ENCODE measurements at places on chromosomes 2 and 18.

DNA sequence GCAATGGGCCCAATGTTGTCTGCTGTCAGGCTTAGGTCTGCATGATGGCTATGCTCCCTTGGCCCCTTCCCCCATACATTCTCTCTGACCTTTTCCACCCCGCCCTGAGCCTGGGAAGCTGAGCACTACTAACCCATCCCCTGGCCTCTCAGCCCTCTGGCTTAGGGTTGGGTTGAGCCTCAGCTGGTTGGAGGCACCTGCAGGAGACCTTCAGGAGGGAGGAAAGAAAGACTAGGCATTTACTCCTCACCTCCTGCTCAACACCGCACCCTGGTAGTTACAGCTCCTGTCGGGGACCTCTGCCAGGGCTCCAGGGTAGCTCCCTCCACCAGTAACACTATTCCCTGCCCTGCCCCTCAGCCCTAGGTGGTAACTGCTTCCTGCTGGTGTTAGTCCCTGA is 80.5 kb downstream of the GALNT14 start:
- DNase-seq: no peak

DNA sequence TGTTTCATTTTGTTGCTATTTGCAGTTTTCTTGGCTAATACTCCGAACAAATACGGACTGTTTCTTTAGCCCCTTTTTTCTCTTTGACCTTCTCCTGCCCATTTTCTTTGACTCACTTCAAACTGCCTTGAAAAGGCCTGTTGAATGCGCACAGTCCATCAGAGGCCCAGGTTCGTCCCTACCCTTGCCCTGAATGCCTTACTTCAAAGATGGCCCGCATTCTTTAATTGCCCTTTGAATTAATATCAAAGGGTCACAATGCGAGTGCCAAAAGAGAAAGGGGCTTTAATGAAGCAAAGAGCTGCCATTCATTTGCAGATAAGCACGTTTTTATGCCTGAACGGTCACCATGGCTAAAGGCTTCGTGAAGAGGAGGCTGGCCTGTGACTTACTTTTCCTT is 29.7 kb downstream of the PAX3 start:
- DNase-seq: no peak

- no peak for DNase-seq
Observed at GRCh38 chr2:152606081-152606480, 111.2 kb downstream of the PRPF40A start.

- DNase-seq: no peak
Observed at GRCh38 chr2:191976436-191976835, 129.5 kb upstream of the CAVIN2 start.

DNA sequence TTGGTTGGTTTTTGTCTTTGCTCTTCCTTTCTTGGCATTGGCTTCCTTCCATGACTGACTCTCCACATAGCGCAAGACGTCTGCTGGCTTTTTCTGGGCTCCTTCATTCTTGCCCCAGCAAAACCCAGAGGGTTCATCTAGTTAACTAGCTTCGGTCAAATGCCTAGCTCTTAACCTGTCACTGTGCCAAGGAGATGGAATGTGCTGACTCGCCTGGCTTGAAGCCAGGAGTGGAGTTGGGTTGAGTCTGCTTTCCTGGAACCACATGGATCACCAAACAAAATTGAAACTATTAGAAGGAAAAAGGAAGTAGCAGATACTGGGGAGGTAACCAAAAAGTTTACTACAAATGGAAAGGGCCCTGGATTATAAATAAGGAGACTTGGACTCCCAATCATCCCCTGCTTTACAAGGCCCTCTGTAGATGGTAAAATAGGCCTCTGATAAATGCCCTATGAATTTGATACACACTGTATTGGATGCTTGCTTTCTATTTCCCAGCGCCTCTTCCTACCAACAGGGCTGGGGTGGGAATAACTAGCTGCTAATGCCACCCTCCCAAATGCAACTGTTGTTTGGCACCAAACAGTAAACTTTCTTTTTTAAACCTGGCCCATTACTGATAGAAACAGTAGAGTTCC is 11.3 kb downstream of the MALT1 start:
- peak; percentile 18 for DNase-seq

DNA sequence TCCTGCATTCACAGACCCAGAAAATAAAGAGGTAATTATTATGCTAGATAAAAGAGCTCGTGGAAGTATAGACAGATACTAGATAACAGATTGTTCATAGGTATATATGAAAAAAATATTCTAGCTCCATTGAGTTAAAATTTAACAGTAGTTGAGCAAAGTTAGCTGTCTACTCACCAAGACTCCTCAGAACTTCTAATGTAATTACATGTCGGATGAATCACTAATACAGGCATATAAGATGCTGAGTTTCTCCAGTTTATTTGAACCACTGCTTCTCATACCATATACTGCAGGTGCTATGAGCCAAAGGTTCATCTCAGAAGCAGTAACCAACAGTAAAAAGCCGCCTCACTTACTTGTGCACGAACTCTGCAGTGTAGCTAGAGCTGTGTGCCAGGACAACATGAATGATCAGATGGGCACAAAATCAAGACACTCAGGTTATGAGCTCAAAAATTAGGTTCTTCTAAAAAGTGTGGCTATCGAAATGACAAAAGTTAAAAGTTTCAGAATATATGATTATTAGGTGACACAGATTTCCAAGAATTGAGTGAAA is 373.4 kb downstream of the NCKAP5 start:
- DNase-seq: no peak

DNA sequence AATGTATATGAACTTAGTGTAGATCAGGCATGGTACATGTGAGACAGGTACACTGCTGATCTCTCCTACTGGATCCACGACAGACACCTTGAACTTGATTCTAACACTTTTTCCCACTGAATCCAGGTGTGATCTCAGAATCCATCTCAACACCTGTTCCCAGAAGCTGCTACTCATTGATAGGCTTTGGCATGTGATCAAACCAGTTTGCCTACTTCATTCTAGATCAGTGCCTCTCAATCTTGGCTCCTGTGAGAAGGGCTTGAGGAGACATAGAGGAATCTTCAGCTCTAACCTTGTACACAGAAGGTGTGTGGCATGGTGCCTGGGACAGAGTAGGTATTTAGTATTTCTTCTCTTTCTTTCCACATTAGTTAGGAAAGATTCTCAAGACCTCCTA is 212.3 kb upstream of the ATP5MC3 start:
- DNase-seq: no peak

DNA sequence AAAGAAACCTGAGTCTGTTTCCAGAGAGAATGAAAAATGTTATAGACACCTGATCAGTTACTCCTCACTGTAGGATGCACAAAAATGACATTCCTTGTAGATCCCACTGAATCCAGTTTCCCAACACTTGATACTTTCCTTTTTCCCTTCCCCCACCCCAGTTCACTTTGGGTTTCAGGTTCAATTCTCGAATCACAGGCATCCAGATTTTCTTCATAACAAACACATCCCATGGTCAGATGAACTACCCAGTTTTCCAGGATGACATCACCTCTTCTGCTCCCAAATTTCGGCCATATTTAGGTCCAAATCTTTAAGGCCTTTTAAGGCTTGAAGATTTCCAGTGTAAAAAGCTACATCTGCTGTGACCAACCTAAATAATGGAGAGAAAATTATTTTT is 51.5 kb downstream of the UGP2 start:
- no peak for DNase-seq

DNA sequence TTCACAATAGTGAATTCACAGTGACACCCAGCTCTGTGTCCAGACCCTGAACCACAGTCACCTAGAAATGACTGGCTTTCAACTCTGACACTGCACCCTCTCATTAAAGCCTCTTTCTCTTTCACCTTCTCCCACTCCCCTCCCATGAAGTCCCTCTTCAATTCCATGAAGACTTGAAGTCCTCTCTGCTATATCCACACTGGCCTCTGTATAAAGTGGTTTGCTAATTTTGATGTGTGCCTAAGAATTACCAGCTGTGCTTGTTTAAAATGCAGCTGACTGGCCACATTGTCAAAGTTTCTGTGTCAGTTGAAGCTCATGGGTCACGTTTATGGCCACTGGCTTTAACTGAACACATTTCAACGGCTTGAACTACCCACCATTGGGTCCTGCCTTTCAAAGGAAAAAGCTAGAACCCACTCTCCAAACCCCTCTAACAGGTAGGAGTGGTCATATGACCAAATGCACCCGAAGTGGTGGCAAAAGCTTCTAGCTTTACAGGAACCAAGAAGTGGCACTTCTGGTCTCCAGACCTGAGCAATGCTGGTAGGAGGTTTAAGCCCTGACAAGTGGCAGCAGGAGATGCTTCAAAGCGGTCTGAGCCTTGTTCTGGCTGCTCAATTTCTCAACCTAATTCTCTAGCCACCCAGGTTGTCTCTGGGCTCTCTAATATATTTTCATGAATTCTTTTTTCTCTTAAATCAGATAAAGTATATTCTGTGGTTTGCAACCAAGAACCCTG is 34.2 kb downstream of the B4GALT6 start:
- DNase-seq: no peak

GRCh38 chr2:55109219-55109891 is 59.1 kb upstream of the RTN4 start:
- peak; percentile 30 for DNase-seq

DNA sequence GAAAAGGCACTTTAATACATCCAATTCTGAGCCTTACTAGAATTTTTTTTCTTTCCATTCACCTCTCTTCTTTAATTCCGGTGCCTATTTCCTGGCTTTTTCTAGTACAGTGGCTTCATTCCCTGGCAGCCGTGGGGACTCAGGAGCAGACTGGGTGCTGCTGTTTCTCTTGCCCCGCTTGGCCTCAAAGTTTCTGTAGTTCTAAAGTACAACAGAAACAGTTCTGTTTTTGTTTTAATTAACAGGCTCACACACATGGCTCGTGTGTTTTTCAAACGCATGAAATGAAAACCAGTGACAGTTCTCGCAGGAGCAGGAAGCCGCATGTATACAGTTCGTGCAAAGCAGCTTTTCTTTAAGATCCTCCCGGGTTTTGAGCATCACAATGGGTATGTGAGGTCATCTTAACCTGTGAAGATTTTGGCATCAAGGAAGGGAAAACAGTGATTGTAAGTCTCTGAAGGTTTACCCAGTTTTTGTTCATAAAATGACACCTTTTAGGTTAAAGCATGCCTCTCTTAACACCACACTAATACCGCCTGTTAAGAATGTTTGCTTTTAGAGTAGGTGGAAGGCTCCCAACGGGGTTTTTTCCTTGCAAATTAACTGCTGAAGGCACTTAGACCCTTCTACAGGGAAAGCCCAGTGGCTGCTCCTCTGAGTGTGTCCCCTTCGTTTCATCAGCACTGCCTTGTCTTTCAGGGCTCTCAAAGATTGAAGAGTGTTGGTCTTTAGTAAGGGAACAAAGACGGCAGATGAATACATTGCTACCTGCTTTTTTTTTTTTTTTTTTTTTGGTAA is 5.8 kb downstream of the FZD7 start:
- DNase-seq: no peak

DNA sequence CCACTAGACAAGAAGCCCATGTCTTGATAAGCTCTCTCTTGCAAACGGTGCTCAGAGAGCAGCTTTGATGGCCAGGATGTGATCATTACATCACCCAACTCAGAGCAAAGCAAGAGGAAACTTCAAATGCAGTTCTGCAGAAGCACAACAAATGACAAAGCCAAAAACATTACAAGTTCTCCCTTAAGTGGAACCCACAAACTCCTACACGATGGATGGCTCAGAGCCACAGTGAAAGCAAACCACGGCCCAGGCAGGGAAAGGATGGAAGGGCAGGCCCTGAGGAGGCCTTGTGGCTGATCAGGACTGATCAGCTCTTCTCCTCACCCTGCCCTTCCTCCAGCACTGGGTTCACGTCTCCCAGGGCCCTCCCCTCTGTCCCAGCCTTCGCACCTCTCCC is 326.4 kb downstream of the EIPR1 start:
- no peak for DNase-seq

GRCh38 chr18:57841568-57841967 is 38.5 kb upstream of the ATP8B1 start:
- DNase-seq: no peak

GRCh38 chr18:23861805-23862470 is 152.6 kb upstream of the TTC39C start:
- no peak for DNase-seq

DNA sequence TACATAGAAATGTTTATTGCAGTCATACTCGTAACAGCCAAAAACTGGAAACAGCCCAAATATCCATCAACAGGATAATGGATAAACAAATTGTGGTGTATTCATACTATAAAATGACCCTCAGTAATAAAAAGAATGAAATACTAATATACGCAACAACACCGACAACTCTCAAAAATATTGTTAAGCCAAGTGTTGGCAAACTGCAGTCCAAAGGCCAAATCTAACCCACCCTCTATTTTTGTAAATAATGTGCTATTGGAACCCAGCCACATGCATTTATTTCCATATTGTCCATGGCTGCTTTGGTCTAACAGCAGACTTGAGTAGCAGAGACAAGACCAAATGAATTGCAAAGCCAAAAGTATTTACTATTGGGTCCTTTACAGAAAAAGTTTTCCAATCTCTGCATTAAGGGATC is 151.0 kb downstream of the MREG start:
- DNase-seq: no peak

DNA sequence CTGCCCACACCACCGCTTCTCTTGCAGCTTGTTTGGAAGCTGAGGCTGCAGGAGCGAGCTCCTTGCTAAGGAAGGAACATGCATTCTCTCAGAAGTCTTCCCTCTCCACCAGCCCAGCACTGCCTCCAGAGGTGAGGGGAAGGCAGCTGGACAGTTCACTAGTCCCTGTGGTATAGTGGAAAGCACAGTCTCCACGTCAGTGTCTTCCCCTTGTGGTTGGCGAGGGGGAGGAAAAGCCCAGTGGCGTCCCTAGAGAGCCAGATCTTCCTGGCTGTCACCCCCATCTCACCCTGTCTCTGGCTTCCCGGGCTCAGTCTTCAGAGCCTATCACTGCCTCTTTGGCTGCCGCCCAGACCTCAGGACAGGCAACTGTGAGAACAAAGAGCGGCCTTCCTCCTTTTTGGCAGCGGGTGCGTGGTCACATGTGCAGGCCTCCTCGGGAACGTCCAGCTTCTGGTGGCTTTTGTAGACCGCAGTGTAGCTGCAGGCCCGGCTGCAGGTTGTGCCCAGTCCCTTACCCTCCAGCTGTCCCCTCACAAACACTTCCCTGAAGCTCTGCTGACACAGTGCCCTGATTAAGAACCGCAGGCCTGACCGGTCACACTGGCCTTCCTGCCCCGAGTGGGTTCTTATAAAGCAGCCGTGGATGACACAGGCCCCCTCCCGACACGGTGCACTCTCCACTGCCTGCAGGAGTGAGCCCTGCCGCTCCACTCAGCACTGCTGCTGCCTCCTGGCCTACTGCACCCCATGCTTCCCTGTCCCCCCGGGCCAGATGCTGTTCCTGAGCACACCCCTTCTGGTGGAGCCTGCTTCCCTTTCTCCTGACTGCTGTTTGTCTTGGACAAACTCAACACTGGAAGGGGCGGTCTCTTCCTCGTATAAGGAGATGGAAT is 90.9 kb downstream of the RNF144A start:
- DNase-seq: no peak

DNA sequence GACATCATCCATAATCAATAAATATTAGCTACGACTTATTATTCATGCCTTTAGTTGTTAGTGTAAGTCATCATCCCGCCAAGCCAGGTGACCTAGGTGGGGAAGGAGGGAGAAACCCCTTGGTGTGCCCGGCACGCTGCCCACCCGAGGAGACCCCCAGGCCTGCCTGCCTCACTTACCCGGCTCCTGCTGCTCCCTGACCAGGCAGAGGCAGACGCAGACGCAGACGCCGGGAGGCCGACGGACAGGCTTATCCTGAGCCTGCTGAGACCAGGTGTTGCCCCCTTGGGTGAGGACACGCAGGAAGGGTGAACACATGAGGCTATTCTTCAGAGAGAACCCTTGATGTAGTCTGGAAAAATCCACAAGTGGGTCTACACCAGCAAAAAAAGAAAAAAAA is 401.8 kb downstream of the GALR1 start:
- no peak for DNase-seq

GRCh38 chr2:36659872-36660312 is 36.6 kb upstream of the VIT start:
- no peak for DNase-seq

Measured in SW 1271 (cell line).